ENCODE measurements at places on chromosomes 2 and 18. TPM values are rescaled to one million over a fixed set of nuclear protein-coding genes. Genes with fewer than 3 reads are reported as not detected.

GRCh38 chr2:208489687-208490086 is 83.1 kb downstream of the PTH2R start:
- DNase-seq = no peak

- DNase-seq = no peak
These were observed 36.6 kb downstream of the TIMM21 start for GRCh38 chr18:74184875-74185274.

DNA sequence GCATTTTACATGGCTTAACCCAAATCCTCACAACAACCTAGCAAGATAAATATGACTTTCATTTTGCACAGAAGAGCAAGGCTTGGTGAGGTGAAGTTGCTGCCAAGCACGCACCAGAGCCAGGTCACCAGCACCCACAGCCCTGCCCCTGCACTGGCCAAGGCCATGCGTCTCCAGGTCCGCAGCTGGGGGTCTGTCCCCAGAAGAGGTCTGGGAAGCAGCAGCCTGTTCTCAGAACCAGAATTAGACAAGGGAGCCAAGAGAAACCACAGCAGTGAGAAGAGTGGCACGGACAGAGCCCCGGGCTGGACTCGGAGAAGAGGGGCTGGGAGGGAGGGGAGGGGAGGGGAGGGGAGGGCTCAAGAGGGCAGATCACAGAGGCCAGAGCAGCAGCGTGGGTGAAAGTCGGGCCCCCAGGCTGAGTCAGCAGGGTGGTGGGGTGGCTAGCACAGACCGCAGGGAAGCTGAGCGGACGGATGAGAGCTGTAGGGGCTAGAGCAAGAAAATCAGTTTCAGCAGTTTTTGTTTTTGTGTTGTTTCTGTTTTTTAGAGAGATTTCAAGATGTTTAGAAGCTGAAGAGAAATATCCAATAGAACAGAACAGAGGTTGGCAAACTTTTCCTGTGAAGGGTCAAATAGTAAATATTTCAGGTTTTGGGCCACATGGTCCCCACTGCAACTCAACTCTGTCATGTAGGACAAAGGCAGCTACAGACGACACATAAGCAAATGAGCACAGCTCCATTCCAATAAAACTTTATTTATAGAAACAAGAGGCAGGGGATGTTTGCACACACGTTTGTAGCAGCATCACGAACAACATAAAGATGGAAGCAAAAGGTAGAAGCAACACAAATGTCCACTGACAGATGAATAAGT is 7.4 kb upstream of the MTERF4 start:
- DNase-seq = no peak

CD207 gene
- 0.21 TPM for total RNA-seq

DNA sequence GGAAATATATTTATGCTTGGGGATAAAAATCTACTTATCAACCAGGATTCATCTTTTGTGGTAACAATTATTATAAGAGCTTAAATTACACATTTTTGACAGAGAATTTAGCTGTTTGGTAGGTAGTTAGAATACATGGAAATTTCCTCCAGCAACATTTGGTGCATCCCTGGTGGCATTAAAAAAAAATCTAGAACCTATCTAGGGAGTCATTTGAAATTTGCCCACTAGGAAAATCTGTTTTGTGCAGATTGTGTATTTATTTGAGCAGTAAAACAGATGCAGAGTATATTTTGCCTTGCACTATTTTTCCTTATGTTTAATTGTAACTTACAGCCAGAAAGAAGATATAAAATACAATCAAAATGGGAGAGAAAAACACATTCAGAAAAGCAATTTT is 208.4 kb upstream of the LRP1B start:
- no peak for DNase-seq

DNA sequence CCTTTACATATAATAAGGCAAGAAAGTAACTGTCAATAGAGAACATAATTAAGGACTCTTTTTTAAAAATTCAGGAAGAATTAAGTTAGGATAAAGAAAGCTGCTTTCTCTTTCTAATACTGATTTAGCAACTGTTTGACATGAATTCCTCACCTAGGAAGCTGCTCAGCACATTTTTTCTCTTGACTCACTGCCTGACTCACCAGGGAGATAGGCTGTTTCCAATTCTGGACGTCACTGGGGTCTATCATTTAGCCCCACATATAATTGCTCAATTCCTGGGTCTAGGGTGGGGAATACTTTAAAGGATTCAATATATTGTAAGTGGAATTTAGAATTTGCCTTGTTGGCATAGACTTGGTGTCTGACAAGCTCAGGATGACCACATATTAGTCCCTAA is 50.8 kb upstream of the UGP2 start:
- DNase-seq = no peak

IL36B gene
- total RNA-seq = not detected

GRCh38 chr2:228063558-228063957 is 117.9 kb downstream of the SPHKAP start:
- no peak for DNase-seq

C2orf49 gene
- 11.9 TPM for total RNA-seq

DNA sequence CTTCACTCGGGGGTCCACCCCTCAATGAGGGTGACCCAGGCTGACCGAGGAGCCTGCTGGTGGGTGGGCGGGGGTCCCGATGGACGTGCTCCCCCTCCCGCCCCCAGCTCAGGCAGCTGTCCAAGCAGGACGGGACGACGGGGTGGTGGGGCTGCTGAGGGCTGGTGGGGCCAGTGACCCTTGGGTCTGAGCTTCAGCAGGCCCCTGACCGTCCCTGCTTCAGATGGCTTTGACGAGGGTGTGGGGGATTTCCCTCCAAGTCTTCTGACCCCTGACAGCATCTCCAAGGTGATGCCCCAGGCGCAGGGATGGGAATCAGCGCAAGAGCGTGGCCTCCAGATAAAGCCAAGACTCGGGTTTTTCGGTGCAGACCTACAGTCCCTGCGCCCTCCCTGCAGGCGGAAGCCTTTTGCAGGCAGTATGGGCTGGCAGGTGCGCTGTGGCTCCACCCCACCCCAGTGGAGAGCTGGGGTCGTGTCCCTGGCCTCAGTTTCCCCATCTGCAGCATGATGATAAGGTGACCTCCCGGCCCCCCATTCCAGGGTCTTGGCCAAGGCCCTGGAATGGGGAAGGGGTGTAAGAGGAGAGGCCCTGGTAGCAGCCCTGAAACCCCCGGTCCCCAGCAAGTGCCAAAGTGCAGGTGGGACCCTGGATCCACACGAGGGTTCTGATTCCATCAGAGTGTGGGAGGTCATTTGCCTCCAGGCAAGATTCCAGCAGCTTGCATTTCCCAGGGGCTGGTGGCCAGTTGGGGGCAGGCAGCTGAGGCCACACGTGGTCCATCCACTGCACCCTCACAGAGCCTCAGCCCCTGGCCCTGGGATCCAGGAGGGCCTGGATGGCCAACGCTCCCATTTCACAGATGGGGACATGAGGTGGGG is 8.7 kb downstream of the CROCC2 start:
- DNase-seq = no peak
